ENCODE measurements at places on chromosomes 1 and 21.

- DNase-seq: no peak
Measured at GRCh38 chr1:114087495-114087894, 66.2 kb downstream of the SYT6 start.

- no peak for DNase-seq
Measured at GRCh38 chr21:36504067-36505058, 24.4 kb upstream of the CLDN14 start.

DNA sequence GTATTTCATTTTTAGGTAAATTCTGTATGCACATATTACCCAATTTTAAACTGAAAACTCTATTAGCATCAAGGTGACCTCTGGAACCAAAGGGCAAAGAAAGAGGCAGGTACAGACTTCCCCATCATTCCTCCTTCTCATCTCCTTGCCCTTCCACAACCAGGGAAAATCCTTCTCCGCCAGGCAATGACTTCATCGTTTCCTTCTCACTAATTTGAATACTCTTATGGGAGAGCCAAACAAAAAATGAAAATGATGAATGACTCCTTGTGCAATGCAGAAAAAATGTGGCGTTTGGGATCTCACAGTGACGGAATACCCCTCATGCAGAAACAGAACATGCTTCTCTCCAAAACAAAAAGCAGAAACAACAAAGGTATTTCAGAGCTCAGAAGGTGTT is 83.7 kb downstream of the HLCS start:
- no peak for DNase-seq

DNA sequence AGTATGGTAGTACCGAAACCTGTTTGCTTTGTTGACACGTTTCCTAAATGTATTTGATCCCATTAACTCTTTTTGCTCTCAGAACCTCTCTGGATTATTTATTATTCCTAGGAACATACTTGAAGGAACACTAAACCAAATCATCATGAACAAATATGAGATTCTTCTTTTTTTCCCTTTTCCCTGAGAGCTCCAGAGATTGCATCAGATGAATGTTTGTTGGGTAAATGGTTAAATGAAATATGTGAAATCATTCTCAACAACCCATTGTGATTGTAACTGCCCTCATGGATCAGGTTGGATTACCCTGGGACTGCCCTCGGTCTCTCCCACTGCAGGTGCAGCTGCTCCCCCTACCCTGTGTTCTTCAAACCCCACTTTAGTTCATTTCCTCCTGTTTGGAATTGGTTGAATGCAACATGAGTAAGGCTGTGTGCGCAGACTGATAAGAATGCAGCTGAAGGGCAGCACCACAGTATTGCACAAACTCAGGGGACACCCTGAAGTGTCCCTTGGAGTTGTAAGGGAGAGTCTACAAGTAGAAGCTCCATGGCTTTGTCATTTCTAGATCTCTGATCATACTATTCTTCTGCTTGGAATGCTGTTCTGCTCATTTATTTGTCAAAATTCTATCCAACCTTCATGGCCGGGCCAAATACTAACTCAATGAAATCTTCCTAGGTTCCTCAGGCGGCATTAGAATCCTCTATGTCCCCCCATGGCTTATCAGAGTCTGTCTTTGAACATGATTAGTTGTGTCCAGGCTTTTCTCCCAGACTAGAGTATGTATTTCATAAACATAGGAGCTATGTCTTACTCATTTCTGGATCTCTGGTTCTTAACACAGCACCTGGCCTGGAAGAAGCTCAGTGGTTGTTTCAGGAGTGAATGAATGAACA is 47.1 kb upstream of the NEK2 start:
- no peak for DNase-seq

GRCh38 chr1:167714098-167714438 is 7.7 kb upstream of the MPZL1 start:
- DNase-seq: no peak

- DNase-seq: no peak
Measured at GRCh38 chr1:201841265-201841912, 12.4 kb downstream of the IPO9 start.

DNA sequence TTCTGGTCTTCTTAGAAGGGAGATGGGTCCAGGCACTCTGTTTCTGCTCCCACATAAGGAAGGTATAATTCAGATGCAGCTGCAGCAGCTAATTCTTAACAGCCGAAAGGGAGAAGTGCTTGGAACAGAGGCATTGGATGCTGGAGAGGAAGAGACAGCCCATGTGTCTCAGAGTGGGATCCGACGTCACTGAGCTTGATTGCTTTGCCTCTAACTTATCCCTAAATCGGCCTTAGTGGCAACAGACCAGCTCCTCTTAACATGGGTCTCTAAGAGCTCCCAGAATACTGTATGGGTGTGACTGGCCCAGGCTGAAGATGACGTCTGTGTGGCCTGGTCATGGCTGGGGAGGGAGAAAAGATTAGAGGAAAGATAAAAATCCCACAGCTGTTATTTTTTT is 40.7 kb upstream of the KCND3 start:
- DNase-seq: no peak

All from CD4-positive, alpha-beta T cell (primary cell).